PC-9 (cell line): ENCODE measurements at places on chromosomes 6 and 20. TPM values are rescaled to one million over a fixed set of nuclear protein-coding genes. Genes with fewer than 3 reads are reported as not detected.

Gene HIVEP1
- total RNA-seq, result 24.2 and 32.6 TPM in 2 replicates

Gene MAP7
- 27.5 and 33.7 TPM in 2 replicates for total RNA-seq

Gene C2
- total RNA-seq, result 0.96 and 2.4 TPM in 2 replicates

Gene TMEM74B
- 0.44 and 1.2 TPM in 2 replicates for total RNA-seq

GRCh38 chr6:44667668-44668390, 280.3 kb downstream of the CDC5L start:
- no peak overlapping the region for H3K4me3 ChIP-seq
- no peak overlapping the region for H3K27ac ChIP-seq
- no peaks in the 10 kb centered on the region for H3K27me3 ChIP-seq

DNA sequence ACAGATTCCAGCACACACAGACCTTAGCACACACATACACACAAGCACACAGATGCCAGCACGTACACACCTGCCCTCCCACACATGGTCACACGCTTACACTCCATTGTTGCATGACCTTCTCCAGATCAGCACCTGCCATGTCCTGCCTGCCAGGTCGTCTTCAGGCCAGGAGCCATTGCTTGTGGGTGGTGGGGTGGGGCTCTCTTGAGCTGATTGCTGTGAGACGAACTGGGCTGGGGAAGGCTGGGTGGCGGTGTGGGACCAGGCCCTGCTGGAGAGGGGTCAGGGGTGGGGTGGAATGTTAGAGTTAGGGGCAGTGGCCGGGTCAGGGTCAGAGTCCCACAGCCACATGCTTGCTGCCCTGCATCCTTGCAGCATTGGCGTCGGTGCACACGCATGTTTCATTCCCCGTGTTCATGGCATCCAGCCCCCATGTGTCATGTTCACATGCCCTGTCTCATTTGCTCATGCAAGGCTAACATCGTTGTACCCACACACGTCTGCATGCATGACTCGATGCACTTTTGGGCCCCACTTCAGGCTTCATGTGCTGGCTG, 6.5 kb upstream of the NPBWR2 start:
- no peak overlapping the region for H3K27ac ChIP-seq
- DNase-seq, result peak; percentile 19
- H3K36me3 ChIP-seq, result no peaks in the 10 kb centered on the region
- no peak overlapping the region for H3K4me3 ChIP-seq

- no peak overlapping the region for H3K27ac ChIP-seq
- DNase-seq, result no peak
- H3K4me1 ChIP-seq, result no peaks in the 10 kb centered on the region
- H3K27me3 ChIP-seq, result no peaks in the 10 kb centered on the region
- H3K36me3 ChIP-seq, result no peaks in the 10 kb centered on the region
Observed at GRCh38 chr6:1473166-1473565, 83.8 kb downstream of the FOXF2 start.

DNA sequence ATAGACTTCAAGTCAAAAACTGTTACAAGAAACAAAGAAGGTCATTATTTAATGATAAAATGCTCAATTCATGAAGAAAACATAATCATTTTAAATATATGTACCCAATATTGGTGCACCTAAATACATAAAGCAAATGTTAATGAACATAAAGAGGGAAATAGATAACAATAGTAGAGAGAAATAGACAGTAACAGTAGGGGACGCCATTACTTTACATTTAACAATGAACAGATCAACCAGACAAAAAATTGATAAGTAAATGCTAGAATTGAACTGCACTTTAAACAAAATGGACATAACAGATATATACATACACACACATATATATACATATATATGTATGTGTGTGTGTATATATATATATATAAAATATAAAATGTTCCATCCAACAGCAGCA, 37.4 kb downstream of the IL22RA2 start:
- no peak overlapping the region for H3K27ac ChIP-seq
- no peak for DNase-seq
- no peak overlapping the region for H3K4me3 ChIP-seq
- no peaks in the 10 kb centered on the region for H3K27me3 ChIP-seq
- no peaks in the 10 kb centered on the region for H3K4me1 ChIP-seq

DNA sequence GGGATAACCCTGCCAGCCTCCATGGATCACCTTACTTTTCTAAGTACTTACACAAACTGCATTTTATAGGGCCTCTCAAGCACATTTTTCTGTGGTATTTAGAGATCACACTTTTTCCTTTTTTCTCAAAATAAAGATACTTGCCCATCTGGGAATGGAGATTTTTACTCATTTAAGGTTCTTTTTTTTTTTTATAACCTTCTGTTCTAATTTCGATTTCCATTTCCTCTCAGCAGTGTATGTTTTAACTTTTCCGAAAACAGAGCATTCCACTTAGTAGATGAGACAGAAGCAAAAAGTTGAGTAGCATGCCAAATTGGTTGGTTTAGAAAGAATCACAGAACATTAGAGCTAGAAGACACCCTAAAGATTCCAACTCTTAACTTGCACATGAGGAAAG, 214.3 kb downstream of the ARHGAP18 start:
- DNase-seq, result no peak
- H3K27ac ChIP-seq, result no peak overlapping the region
- H3K27me3 ChIP-seq, result no peaks in the 10 kb centered on the region
- H3K4me1 ChIP-seq, result peaks cover 36% of the 10 kb centered on the region
- no peaks in the 10 kb centered on the region for H3K36me3 ChIP-seq

GRCh38 chr6:97293198-97293696, 10.2 kb upstream of the MMS22L start:
- H3K4me1 ChIP-seq, result no peaks in the 10 kb centered on the region
- DNase-seq, result no peak
- H3K4me3 ChIP-seq, result no peak overlapping the region
- H3K36me3 ChIP-seq, result no peaks in the 10 kb centered on the region
- H3K27me3 ChIP-seq, result no peaks in the 10 kb centered on the region

GRCh38 chr6:34230653-34231371, 5.9 kb upstream of the HMGA1 start:
- no peaks in the 10 kb centered on the region for H3K27me3 ChIP-seq
- peaks cover 87% of the 10 kb centered on the region for H3K4me1 ChIP-seq
- peak; percentile 90 for DNase-seq
- H3K27ac ChIP-seq, result peak overlapping the region; percentile 98

GRCh38 chr20:39778431-39778830, 816.3 kb downstream of the DHX35 start:
- no peaks in the 10 kb centered on the region for H3K4me1 ChIP-seq
- H3K27me3 ChIP-seq, result no peaks in the 10 kb centered on the region
- no peak overlapping the region for H3K4me3 ChIP-seq
- H3K27ac ChIP-seq, result no peak overlapping the region
- DNase-seq, result no peak

DNA sequence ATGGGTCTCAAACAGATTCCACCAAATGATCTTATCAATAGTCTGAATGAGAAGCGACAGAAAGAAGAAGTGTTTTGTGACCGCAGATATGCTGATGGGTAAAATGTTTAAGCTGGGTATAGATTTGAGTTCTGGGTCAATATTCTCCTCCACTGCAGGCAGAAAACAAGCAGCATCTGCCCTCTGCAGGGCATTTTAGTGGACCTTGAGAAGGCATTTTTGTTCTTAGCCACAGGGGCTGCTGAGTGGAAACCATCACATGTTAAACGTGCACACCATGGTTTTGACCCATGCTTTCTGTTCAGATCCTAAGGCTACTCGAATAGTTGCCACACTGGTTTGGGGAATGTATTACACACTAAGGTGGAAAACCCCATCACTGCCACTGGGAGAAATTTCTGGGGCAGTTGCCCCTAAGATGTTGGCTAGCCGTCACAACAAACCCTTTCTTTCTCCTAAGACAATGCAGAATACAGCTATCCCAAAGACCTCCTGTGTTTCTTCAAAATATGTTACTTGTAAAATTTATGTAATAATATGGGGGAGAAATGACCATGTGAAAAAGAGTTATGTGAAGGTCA, 5.5 kb downstream of the POU3F2 start:
- H3K4me3 ChIP-seq, result no peak overlapping the region
- DNase-seq, result no peak
- no peaks in the 10 kb centered on the region for H3K27me3 ChIP-seq
- H3K27ac ChIP-seq, result no peak overlapping the region
- H3K4me1 ChIP-seq, result no peaks in the 10 kb centered on the region

GRCh38 chr6:149212206-149212605, 105.3 kb upstream of the TAB2 start:
- no peak overlapping the region for H3K4me3 ChIP-seq
- no peaks in the 10 kb centered on the region for H3K4me1 ChIP-seq
- H3K27ac ChIP-seq, result no peak overlapping the region
- no peaks in the 10 kb centered on the region for H3K27me3 ChIP-seq
- no peak for DNase-seq

DNA sequence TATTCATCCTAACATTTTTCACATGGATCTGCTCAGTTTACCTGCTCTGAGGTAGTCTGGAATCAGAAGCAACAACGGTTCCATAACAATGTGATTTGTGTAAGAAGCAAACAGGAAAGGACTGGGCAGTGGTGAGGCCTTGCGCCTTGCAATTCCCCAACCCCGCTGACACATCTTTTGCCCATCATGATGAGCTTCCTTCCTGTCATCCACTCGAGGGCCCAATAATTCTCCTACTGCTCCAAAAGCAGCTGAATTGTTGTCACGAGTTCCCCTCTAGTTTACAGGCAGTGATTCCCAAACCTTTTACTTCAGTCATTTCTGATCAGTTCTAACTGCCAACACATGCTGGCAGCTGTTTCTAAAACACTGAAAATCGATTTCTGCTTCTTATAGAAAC, 22.9 kb downstream of the STX7 start:
- H3K27me3 ChIP-seq, result no peaks in the 10 kb centered on the region
- H3K36me3 ChIP-seq, result no peaks in the 10 kb centered on the region
- H3K4me1 ChIP-seq, result no peaks in the 10 kb centered on the region
- no peak overlapping the region for H3K4me3 ChIP-seq

DNA sequence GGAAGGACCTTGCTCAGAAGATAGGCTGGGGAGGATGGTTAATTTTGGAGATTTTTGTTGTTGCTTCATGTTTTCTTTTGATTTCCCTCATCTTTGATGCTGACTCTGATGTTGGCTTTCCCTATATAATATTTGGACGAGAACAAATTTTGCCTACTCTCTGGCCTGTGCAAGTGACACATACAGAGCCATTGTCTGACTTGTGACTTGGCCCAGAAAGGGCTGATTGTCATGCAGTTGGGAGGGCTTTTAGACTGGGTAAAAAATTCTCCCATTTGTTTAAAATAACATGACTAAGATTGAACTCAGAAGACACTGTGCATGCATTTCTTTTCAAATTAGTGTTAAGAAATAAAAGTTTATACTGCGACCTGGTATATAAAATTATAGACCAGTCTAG, 98.6 kb upstream of the SUPT3H start:
- DNase-seq, result no peak
- no peaks in the 10 kb centered on the region for H3K27me3 ChIP-seq
- H3K4me3 ChIP-seq, result no peak overlapping the region
- H3K36me3 ChIP-seq, result peaks cover 4% of the 10 kb centered on the region; the same call in 1 of the 2 replicates
- H3K4me1 ChIP-seq, result peaks cover 36% of the 10 kb centered on the region
- H3K27ac ChIP-seq, result no peak overlapping the region

DNA sequence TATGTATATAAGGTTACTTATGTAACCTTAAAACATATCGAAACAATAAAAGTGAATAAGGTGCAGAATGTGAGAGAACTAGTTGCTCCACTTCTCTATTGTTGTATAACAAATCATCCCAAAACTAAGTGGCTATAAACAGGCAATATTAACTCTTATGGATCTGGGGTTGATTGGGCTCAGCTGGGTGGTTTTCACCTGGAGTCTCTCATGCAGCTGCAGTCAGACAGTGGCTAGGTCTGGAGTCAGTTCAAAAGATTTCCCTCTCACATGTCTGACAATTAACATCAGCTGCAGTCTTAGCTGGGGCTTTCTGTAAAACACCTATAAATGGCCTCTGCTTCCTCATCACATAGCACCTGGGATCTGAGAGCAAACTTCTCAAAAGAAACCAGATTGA, 288.4 kb upstream of the SASH1 start:
- no peak overlapping the region for H3K27ac ChIP-seq
- H3K4me1 ChIP-seq, result no peaks in the 10 kb centered on the region
- DNase-seq, result no peak
- H3K4me3 ChIP-seq, result no peak overlapping the region
- no peaks in the 10 kb centered on the region for H3K36me3 ChIP-seq

- H3K4me3 ChIP-seq, result no peak overlapping the region
- no peak for DNase-seq
- no peak overlapping the region for H3K27ac ChIP-seq
- H3K36me3 ChIP-seq, result no peaks in the 10 kb centered on the region
- H3K4me1 ChIP-seq, result peaks cover 54% of the 10 kb centered on the region
Observed at GRCh38 chr6:148440016-148440415, 97.4 kb downstream of the SASH1 start.

GRCh38 chr6:41646026-41646795, 7.9 kb downstream of the MDFI start:
- H3K27ac ChIP-seq, result no peak overlapping the region
- DNase-seq, result no peak
- H3K4me1 ChIP-seq, result no peaks in the 10 kb centered on the region
- no peaks in the 10 kb centered on the region for H3K27me3 ChIP-seq
- H3K36me3 ChIP-seq, result no peaks in the 10 kb centered on the region
- no peak overlapping the region for H3K4me3 ChIP-seq

DNA sequence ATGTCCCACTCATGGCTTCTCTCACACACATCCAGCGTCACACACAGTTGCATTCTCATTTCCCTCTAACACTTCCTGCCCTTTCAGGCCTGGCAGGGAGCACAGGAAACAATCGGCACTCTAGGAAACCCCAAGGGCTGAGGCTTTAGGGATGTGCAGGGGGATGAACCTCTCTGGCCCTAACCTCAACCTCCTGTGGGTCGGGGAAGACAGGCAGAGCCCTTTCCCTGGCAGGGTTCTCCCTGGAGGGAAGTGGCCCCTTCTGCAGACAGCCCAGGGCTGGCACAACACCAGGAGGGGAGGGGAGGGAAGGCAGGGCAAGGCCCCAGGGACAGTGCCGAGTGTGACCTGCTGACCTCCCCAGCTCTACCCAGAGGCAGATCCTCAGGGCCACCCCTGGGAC, 2.7 kb downstream of the TEAD3 start:
- H3K27ac ChIP-seq, result no peak overlapping the region
- no peaks in the 10 kb centered on the region for H3K36me3 ChIP-seq
- H3K4me3 ChIP-seq, result no peak overlapping the region
- no peak for DNase-seq
- no peaks in the 10 kb centered on the region for H3K27me3 ChIP-seq

DNA sequence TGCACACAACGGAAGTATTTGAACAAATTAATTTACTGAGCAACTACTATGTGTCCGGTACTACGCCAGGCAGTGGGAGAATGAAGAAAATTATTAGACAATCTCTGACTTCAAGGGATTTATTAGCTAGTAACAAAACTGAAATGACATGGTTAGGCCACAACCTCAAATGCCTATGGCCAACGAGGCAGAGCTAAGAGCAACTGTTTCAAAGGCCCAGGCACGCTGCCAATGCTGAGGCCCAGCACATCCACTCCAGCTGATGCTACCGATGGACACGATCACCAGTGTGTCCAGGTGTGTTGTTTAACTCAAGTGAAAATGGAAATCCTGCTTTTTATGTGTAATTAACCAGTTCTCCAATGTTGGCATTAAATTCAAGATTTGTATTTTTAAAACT, 420.9 kb downstream of the PRKN start:
- H3K27ac ChIP-seq, result no peak overlapping the region
- no peaks in the 10 kb centered on the region for H3K27me3 ChIP-seq
- H3K36me3 ChIP-seq, result no peaks in the 10 kb centered on the region
- no peak overlapping the region for H3K4me3 ChIP-seq
- H3K4me1 ChIP-seq, result no peaks in the 10 kb centered on the region
- DNase-seq, result no peak

- no peaks in the 10 kb centered on the region for H3K27me3 ChIP-seq
- no peak overlapping the region for H3K27ac ChIP-seq
- no peaks in the 10 kb centered on the region for H3K36me3 ChIP-seq
- no peak for DNase-seq
- H3K4me1 ChIP-seq, result no peaks in the 10 kb centered on the region
Observed at GRCh38 chr6:3960754-3961361, 111.7 kb downstream of the FAM50B start.
